Activated CD4-positive, alpha-beta T cell treated with anti-CD3 and anti-CD28 coated beads for 4 hours (primary cell): ENCODE measurements at places on chromosomes 5 and 9.

- no peak for DNase-seq
Measured at GRCh38 chr5:171521679-171522078, 102.2 kb downstream of the FGF18 start.

GRCh38 chr5:160922311-160922710 lies 70.3 kb upstream of the ATP10B start:
- DNase-seq = no peak

- DNase-seq = peak; percentile 10
Measured at GRCh38 chr5:115180165-115180709, 10.5 kb upstream of the TRIM36 start.

- no peak for DNase-seq
Measured at GRCh38 chr9:111481885-111482636, 2.1 kb downstream of the ECPAS start.

DNA sequence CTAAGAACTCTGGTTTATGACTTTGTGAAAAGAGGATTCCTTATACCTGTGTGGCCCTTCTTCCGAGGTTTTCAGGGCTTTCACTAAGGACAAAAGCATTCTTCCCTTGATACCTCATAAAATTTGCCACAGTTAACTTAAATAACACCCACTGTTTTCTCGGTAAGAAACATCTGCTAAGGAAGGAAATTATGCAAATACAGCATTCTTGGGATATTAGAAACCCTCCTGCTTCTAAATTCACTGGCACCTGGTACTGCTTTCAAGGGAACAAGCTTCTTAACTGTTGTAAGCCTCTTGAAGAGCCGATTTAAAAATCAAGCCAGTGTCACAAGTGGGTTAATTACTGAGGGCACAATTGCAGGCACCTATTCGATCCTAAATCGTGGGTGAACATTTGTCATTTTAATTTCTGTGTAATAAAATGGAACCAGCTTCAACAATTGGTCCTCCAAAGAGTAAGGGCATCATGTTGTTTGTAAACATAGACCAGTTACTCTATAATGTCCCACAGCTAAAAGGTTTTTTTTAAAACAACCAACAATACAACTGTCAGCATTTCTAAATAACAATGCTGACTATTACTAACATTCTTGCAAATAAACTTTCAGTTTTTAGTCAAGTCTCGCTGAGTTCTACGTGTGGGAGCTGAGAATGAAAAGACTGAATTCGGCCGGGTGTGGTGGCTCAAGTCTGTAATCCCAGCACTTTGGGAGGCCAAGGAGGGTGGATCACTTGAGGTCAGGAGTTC lies 26.6 kb downstream of the AK3 start:
- DNase-seq = no peak

DNA sequence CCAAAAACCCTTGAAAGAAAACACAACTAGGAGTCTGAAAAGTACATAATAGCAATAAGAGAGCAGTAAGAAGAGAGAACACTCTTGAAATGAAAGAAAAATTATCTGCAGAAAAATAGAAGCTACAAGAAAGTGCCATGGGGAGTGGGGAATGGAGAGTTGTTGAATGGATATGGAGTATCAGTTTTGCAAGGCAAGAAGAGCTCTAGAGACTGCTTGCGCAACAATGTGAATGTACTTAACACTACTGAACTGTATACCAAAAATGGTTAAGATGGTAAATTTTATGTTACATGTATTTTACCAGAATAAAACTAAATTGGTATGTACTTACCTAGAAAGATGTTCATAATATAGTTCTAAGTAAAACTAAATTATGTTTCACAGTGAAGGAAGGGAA lies 54.8 kb upstream of the RASGRF2 start:
- no peak for DNase-seq

DNA sequence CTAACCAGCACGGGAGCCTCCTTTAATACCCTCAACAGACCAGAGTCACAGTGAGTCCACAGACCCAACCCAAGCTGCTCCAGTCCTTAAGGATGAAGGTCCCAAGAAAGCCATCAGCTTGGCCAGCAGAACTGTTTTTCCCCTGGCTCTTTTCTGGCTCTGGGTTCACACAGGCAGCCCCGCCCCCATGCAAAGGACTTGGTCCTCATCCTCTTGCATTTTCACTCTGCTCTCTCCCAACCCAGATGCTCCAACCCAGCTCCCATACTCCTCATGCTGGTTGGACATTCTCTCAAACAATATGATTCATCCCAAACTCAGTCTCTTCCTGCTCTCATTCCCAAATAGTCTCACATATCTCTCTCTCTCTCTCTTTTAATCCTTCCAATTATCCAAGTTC lies 74.2 kb upstream of the SPOCK1 start:
- DNase-seq = no peak

- peak; percentile 67 for DNase-seq
Measured at GRCh38 chr9:130172858-130173665, 858 bp downstream of the NCS1 start.

DNA sequence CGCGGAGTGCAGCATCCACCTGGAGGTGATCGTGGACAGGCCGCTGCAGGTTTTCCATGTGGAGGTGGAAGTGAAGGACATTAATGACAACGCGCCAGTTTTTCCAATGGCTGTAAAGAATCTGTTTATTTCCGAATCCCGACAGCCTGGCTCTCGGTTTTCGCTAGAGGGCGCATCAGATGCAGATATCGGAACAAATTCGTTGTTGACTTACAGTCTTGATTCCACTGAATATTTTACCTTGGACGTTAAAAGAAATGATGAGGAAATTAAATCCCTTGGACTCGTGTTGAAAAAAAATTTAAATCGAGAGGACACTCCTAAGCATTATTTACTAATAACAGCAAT lies 611 bp downstream of the PCDHA3 start:
- no peak for DNase-seq

DNA sequence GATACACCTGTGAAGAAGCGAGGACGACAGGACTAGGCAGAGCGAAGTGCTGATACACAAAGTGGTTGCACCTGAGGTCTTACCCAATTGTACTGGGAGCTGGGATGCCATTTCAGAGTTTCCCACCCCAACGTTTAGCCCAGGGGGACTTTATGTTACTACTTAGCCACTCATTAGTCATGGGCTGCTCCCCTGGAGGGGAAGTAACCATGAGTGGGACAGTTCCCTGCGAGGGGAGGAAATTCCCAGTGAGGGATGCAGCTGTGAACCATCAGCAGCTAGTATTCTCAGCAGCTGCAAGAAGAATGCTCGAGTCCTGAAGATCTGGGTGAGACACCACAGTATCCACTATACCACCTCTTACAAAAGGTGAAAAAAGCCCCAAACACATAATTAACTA lies 93.7 kb upstream of the ACTBL2 start:
- DNase-seq = no peak

GRCh38 chr9:124544535-124544934 lies 37.3 kb upstream of the NR5A1 start:
- DNase-seq = no peak
